Breast epithelium (tissue), 4 donors: ENCODE measurements at places on chromosomes 2 and 18. TPM values are rescaled to one million over a fixed set of nuclear protein-coding genes. Genes with fewer than 3 reads are reported as not detected.

The C2orf72 gene
- total RNA-seq, result 1.3 TPM

DNA sequence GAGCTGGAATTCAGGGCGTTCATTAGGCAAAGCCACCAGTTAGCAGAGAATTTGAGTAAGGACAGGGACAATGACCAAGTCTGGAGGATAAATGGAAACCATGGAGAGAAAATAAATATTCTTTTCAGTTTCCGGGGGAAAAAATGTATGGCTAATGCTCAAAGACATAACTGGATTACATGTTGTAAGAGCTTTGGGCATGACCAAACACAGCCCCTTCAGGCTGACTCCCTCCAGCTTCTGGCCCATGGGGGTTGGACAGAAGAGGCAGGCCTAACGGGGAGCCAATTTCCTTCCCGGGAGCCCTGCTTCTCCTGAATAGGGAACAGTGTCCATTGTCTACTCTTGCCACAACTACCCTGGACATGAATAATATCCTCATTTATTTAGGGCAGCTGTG lies 39.5 kb upstream of the FOXI3 start:
- no peak for DNase-seq

DNA sequence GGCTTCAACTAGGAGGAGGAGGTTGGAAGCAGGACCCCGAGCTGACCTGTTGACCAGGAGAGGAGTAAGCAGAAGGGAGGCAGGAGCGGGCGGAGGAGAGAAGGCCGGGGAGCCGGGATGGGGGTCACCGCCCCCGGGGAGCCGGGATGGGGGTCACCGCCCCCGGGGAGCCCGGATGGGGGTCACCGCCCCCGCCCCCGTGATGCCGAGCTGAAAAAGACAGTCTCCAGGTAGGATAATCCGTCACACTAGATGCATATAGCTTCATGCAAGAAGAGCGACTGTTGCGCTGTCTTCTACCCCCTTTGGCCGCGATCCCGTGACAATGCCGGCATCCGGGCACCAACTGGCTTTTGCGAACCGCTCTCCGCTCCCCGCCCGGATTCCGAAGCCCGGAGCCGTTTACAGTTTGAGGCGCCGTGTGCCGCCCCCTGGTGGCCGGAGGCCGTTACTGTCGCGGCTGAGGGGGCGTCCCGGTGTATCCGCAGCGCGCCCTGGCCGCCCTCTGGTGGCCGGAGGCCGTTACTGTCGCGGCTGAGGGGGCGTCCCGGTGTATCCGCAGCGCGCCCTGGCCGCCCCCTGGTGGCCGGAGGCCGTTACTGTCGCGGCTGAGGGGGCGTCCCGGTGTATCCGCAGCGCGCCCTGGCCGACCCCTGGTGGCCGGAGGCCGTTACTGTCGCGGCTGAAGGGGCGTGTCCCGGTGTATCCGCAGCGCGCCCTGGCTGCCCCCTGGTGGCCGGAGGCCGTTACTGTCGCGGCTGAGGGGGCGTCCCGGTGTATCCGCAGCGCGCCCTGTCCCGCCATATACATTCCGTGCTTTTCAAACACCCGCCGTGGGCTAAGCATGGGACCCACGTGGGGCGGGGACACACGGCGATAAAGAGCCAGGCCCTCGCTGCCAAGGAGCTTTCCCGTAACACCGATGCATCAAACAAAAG lies 89.6 kb downstream of the ACTR3 start:
- DNase-seq, result no peak

- no peak for DNase-seq
These were observed 199.7 kb downstream of the PTPRM start for GRCh38 chr18:7766817-7767216.
